ENCODE measurements at places on chromosomes 7 and 10.

GRCh38 chr7:117564080-117564479 is 84.3 kb downstream of the CFTR start:
- no peak for DNase-seq

DNA sequence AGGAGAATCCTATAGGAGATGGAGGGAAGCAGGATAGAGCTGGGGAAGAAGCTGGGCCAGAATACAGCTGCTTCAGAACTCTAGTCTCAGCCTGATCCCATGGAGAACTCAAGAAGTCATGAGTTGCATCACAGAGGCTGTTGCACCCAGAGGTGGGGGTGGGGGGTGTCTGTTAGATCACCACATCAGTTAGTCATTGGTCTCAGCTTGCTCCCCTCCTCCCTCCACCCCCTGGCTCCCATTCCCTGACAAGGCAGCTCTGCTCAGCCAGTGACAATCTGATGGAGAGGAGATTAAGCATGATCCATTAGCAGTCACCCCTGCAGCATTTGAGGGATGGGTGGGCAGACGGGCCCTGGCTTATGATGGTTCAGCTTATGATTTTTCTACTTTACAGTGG is 58.4 kb upstream of the FGL2 start:
- peak; percentile 52 for DNase-seq

DNA sequence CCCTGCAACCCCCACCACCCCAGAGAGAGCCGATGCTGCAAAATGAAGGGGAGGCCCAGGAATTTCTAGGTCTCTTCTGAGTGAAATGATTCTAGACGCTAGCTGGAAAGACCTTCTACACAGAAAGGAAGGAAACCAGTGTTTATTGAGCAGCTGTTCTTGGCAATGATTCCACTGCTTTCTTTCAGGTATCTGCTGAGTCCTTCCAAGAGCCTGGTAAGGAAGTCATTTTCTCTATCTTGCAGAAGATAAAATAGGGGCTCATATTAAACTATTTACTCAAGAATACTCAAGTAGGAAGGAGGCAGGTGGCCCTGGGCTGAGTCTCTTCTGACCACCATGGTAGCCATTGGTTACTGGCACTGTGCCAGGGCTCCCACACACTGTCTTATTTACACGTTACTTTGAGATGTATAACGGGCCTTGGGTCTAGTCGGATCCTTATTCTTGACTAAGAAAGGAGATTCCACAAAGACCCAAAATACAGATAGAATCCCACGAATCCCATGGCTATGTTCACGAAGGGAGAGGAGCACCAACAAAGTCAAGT is 112.1 kb downstream of the GALNT11 start:
- no peak for DNase-seq

DNA sequence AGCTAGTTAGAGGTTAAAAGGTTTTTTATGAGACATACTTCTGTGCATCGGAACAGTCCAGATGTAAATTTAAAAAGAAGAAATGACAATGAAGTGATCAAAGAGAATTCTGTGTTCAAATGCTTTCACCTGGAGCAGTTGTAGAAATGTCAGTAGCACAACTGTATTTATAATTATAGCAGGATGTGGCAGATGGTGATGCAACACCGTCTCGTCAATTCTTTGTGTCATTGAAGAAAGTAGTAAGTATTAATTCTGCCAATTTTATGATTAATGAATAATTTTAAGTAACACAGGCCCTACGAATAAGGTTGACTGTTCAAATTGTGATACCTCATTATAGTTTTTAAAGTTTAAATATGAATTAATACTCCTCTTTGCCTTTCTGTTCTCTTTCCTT is 171.1 kb downstream of the ADK start:
- DNase-seq = no peak

- DNase-seq = no peak
Measured at GRCh38 chr10:114515298-114515914, 111.1 kb upstream of the AFAP1L2 start.

All from fibroblast of skin of scalp (primary cell).